ENCODE measurements at places on chromosomes 12 and 14.

DNA sequence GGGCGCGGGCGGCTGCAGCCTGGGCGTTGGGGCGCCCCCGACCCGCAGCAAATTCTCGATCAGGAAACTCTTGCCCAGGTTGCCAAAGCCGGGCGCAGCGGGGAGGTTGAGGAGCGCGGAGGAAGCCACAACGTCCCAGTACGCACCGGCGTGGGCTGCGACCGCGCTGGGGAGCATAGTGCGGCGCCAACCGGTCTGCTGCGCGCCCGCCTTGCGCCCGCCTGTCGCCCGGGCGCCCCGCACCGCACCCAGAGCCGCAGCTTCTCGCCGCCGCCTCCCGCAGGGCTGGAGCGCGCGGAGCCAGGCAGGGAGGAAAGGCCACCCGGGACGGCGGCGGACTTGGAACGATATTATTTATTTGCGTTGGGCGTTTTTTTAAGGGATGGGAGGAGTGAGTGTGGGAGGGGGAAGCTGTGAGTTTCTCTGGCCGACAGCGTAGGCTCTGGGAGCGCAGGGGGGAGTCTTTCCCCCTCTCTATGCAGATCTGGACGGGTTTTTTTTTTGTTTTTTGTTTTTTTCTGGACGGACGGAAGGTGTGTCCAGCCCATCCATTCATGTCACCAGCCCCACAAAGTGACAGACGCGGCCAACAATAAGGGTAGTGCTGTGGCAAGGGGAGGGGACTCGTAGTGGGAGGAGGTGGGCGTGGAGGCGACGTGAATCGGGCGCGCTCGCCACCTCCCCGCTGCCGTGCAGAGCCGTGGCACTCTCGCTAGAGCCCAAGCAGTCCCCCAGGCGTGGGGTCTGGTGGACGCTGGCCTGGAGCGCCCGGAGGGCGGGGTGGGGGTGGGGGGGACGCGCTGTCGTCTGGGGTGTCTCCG, at the start of gene DBX2:
TSS of gene DBX2 (minus strand) at position 349 of the 821 bp plus-strand sequence. CDS start at position 177, 172 bp downstream.
- DNase-seq = no peak

- DNase-seq = no peak
Observed at GRCh38 chr14:23439107-23439835, 3.8 kb upstream of the MYH7 start.

- no peak for DNase-seq
Observed at GRCh38 chr14:74720526-74720925, 7.6 kb downstream of the FCF1 start.

- DNase-seq = no peak
Observed at GRCh38 chr12:67042697-67043131, 226.4 kb upstream of the CAND1 start.

DNA sequence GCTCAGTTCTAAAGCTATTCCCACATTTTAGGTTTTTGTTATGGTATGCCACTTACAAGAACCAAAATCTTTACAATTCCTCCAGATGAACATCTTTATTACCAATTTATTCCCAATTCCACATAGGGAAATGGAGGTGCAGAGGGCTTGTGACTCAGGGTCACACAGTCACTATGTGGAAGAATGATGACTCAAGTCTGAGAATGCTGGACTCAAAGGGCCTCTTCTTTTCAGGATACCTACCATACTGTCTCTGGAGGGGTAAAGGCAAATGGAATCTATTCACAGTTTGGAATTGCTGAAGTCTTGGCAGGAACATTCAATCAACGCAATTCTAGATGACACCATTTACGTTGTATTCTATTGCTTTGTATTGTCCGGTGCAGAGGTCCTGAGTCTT, 48.2 kb upstream of the MANSC4 start:
- no peak for DNase-seq

- DNase-seq = no peak
Observed at GRCh38 chr12:76480796-76481195, 78.8 kb downstream of the OSBPL8 start.
